ENCODE measurements at places on chromosomes 13 and 19.

GRCh38 chr13:31945202-31945961 lies 86.2 kb upstream of the FRY start:
- DNase-seq = no peak

DNA sequence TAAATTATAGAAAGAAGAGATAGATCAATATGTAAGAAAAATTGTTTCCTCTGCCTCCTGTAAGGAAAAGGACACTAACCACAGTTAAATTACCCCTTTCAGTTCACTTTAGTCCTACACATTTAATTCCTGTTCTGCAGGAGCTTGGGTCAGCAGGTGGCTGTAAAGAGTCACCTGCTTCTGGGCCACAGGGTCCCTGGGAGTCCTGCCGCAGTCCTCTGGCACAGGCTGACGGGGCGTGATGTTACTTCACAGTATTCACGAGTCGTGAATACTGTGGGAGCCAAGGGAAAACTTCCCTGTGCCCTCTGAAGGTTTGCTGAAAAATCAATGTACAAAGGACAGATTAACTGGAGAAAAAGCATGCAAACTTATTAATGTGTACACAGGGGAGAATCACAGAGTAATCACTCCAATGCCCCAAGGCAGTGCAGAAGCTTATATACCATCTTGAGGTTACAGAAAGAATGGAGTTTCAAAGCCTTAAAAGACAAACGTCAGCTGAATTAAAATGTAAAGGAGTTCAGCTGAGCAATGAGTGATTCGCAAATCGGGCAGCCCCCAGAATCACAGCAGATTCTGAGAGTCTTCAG lies 125.8 kb upstream of the TMTC4 start:
- DNase-seq = no peak

DNA sequence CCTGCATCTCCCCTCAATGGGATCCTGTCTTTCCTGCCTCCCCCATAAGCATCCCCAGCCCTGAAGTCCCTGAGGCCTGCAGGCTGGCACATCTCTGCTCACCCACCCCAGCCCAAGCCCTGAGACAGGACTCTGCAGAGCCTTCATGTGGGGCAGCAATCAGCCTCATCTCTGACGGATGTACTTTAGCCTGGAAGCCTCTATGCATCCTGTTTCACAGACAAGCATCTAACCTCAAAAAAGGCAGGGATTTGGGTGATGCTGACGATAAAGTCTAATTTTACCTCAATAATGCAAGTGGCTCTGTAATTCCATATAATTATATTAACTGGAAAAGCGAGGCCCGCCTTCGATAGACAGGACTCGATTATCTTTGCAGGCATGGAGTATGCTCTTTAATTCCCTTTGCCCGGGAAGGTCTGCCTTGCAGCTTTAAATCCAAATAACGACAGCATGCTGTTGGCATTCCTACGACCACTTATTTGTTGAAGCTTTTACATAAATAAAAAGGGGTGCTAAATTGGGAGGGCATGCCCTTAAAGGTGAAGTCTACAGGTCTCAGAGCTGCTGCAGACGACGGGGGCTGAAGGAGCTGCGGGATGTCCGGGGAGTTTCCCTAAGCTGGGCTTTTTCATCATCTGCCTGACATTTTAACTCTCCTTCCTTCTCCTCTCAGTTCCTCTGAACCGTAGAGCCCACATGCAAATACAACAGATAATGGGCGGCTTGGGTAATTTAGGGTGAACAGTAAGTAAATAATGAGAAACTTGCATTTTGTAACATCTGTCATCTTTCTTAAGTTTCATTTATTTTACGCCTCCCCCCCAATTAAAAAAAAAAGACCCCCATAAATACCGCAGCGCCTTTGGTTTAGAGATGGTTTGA lies 211.5 kb downstream of the URI1 start:
- DNase-seq = no peak

GRCh38 chr19:38617764-38618589 lies at the start of gene MAP4K1:
Gene MAP4K1 (minus strand): TSS chr19:38617953. CDS start chr19:38617895, 58 bp downstream.
- DNase-seq = peak; percentile 67

GRCh38 chr19:50912102-50912599 lies 956 bp upstream of the KLK4 start:
- DNase-seq = no peak

- DNase-seq = no peak
Measured at GRCh38 chr19:6229216-6229913, 50.4 kb downstream of the MLLT1 start.

DNA sequence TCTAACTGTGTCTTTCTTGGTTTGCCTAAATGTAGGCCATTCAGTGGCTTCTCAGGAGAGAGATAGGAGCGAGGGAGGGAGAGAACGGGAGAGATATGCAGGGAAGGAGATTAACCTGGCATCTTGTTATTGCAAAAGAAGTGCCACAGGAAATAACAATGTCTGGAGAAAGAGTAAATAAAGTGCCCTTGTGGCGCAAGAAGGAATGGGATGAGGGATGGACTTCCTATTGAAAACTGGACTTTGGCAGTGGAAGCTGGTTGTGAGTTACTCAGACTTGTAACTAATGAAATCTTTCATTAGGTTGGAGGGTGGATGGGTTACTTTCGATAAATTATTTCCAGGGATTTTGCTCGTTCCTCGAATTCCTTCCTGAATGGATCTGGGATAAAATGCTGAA lies 136.1 kb downstream of the LACC1 start:
- no peak for DNase-seq

GRCh38 chr13:36764957-36765356 lies 54.1 kb upstream of the RFXAP start:
- no peak for DNase-seq

- no peak for DNase-seq
Measured at GRCh38 chr13:67158903-67159302, 71.2 kb downstream of the PCDH9 start.

- no peak for DNase-seq
Measured at GRCh38 chr19:27775395-27775794, 1437.6 kb downstream of the UQCRFS1 start.

- DNase-seq = no peak
Measured at GRCh38 chr13:23516190-23516589, 54.0 kb upstream of the TNFRSF19 start.

- DNase-seq = no peak
Measured at GRCh38 chr19:42126574-42126973, 5.7 kb downstream of the POU2F2 start.

DNA sequence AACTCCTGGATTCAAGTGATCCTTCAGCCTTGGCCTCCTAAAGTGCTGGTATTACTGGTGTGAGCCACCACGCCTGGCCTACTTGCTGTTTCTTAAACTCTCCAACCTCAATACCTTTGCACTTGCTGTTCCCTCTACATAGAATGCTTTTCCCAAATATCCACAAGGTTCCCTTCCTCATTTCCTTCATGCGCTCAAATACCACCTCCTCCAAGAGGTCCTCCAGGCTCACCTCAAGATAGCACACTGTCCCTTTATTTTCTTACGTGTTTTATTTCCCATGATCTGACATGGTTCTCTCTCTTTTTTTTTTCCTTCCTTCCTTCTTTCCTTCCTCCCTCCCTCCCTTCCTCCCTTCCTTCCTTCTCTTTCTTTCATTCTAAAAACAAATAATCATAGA lies 13.5 kb downstream of the RDH8 start:
- no peak for DNase-seq

- DNase-seq = no peak
Measured at GRCh38 chr19:2333027-2333806, 4.7 kb downstream of the SPPL2B start.

- DNase-seq = no peak
Measured at GRCh38 chr13:44437356-44438233, 64.0 kb downstream of the SERP2 start.

DNA sequence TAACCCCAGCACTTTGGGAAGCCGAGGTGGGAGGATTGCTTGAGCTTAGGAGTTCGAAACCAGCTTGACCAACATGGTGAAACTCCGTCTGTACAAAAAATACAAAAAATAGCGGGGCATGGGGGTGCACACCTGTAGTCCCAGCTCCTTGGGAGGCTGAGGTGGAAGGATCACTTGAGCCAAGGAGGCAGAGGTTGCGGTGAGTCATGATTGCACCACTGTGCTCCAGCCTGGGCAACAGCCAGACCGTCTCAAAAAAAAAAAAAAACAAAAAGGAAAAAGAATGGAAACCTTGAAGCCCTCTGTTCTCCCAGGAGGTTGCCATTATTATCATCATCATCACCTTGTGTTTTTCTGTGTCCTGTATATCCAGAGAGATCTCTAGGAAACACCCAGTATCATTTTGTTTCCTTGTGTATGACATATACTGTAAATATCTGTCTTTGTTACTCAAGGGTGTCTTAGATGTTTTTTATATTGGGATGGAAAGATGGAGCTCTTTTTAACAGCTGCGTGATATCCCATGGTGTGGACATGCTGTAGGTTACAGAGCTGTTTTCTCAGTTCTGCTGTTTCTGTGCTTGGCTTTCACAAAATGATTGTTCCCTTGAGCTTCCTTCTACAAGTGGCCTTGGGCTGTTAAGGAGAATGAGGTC lies 11.8 kb downstream of the CHAF1A start:
- no peak for DNase-seq

DNA sequence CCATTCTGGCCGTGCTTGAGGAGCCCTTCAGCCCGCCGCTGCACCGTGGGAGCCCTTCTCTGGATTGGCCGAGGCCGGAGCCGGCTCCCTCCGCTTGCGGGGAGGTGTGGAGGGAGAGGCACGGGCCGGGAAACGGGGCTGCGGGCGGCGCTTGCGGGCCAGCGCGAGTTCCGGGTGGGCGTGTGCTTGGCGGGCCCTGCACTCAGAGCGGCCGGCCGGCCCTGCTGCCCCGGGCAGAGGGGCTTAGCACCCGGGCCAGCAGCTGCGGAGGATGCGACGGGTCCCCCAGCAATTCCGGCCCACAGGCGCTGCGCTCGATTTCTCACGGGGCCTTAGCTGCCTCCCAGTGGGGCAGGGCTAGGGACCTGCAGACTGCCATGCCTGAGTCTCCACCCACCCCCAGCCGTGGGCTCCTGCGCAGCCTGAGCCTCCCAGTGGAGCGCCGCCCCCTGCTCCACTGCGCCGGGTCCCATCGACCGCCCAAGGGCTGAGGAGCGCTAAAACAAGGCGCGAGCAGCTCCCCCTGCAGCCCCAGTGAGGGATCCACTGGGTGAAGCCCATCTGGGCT lies 76.5 kb downstream of the PCDH20 start:
- no peak for DNase-seq
